ENCODE measurements at places on chromosomes 13 and 19.

DNA sequence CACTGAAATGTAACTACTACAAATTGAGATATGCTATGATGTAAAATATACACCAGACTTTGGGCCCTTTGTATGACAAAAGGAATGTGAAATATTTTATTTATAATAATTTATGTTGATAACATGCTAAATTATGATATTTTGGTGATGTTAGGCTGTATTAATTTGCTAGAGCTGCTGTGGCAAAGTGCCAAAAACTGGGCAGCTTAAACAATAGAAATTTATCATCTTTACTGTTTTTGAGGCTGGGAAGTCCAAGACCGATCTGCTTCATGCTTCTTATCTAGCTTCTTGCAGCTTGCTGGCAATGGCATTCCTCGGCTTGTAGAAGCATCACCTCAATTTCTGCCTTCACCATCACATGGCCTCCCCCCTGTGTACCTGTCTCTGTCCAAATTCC, 245.0 kb downstream of the GPC5 start:
- DNase-seq: no peak

DNA sequence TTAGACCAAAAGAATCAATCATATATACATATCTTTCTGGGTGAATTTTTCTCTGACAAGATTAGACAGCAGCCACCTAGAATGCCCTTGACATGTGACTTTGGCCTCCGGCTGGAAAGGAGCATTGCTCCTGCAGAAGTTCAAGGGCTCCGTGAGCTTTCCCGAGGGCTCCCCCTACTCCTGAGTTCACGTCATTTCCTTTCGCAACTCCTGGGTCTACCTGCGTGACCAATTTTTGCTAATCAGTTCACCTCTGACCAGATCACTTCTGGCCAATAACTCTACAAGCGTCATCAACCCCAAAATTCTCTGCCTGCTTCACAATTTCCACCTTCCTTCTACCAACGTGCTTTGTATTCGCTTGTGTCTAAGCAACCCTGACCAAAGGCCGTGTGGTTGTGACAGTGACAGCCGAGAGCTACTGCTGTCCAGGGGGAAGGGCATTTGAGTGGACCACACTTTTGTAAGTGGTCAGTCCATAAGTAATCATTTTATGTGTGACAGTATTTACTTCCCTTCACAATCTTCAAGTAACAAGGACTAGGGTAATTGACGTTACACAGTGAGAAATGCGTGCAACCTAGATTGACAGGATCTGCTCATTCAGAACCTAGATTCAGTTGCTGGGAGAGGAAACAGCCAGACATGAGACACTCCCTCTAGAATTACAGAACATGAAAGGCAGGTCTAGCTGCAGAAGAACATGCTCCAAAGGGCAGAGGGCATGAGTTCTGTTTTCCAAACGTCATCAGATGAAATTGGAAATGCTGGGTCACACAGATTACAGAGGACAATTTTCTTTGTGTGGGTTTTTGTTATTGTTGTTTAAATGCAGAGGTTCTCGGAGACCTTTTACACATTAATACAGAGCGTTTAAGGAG, 145.9 kb upstream of the SPACA7 start:
- DNase-seq: no peak

- DNase-seq: no peak
Observed at GRCh38 chr13:33341861-33342452, 56.4 kb upstream of the STARD13 start.

GRCh38 chr19:11089254-11090013, at the start of gene LDLR:
Gene LDLR, plus strand, starts transcription at chr19:11089463. Its CDS starts 86 bp downstream, at chr19:11089549.
- DNase-seq: peak; percentile 68

DNA sequence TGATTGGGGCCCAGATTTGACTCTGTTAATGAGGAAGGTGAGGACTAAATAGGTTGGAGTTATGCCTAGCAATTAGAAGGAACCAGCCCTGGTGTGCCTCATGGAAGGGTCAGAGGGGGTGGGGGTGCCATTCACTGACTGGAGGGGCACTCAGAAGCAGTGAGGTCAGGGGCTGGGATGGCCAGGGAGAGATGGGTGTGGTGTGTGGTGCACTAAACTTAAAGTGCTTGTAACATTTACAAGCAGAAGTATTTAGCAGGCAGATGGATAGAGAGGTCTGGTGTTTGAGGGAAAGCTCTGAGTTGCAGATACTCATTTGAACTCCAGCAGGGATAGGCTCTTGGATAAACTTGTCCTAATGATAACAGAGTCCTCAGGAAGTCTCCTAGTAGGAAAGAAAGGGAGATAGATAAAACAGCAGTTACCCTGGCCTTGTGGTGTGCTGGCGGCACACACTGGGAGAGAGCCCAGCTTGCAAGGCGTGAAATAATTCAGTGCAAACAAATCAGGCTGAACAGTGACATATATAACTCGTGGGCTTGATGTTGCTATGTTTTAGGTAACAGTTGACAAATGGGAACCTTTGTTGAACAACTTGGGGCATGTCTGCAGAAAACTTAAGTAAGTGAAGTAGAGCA, 20.0 kb upstream of the UPF3A start:
- no peak for DNase-seq

GRCh38 chr13:59342400-59342799, 821.3 kb downstream of the DIAPH3 start:
- DNase-seq: no peak

DNA sequence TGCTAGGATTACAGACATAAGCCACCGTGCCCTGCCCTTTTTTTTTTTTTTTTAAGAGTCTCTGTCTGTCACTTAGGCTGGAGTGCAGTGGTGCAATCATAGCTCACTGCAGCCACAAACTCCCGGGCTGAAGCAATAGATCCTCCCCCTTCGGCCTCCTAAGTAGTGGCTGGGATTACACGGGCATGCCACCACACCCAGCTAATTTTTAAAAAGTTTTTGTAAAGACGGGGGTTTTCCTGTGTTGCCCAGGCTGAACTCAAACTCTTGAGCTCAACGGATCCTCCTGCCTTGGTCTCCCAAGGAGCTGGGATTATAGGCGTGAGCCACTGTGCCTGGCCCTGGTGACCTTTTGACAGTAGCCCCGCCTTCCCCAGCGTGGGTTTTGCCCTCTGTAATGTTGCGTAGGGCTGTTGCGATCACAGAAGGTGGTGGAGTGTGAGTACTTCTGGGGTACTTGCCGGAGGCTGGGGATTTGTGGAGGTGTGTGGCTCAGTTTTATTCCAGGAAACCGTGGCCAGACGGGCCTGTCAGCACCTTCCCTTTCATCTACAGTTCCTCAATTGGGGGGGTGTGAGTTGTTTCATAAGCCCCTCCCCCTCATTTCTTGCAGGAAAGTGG, 11.6 kb upstream of the RETN start:
- no peak for DNase-seq

DNA sequence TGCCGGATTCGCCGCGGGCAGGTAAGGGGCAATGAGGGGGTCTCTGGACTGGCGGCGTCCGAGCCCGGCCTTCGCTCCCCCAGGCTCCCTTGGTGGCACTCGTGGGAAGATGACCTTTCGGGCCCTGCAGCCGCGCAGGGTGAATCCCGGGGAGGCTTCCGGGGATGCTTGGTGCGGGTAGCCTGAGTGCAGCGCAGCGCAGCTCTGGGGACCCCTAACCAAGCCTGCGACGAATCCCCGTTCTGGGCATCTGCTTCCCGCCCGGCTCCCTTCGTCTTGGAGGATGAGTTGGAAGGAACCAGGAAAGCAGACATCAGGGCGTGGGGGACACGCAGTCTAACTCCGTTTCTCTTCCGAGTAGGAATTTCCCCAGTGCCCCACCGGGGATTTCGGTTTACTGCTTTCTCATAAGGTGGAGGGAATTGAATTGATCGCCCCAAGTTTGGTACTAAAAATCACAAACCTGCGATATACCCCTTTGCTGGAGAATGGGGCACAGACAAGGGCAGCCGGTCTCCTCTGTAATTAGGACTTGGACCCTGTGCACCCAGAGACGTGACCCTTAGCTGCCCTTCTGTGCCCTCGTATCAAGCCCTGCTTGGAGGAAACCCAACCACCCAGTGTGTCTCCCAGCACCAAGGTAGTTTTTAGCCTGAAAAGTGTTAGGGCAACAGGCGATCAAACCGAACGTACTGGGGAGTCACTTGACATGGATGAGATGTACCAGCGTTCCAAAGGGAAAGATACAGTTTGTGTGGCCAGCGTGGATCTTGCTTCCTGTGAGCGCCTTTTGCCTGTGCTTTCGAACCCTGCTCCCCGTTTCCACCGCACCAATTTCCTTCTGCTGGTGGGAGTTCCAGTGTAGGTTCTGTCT, 1.0 kb downstream of the GPC5 start:
- no peak for DNase-seq

DNA sequence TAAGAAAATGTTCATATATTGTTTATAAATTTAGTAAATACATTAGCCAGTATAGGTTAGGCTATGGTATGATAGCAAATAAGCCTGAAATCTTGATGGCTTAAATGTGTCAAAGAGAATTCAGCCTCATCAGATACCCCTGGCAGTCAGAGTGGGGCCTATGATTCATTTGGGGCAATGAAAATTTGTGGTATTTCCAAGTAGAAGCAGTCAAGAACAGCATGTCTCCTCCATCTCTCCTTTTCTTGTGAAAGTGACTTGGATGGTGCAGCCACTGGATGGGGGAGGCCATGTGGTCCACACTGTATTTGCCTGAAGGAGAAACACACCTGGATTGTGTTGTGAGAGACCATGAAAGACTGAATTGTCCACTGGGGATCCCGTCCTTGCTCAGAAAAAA, 82.7 kb downstream of the DLEU7 start:
- no peak for DNase-seq

DNA sequence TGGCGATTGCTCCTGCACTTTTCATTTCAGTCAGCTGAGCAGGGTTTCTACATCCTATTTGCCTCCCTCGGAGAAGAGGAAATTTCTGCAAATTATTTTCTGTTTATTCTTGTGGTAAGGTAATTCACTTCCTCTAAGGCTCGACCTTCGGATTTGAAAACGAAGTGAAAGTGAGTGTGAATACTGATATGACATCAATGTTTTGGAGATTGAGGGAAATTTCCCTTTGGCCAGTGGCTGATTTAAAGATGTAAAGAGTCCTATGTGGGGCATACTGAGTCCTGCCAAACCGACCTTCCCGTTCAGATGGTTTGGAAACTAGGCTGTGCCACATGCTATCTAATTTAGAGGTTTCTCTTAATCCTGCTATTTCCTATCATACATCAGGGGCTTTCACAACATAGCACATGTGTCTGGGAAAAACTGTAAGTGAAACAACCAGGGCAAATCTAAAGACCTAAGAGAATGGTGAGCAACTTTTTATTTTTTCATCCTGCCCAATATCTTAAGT, 112.3 kb downstream of the POSTN start:
- no peak for DNase-seq

DNA sequence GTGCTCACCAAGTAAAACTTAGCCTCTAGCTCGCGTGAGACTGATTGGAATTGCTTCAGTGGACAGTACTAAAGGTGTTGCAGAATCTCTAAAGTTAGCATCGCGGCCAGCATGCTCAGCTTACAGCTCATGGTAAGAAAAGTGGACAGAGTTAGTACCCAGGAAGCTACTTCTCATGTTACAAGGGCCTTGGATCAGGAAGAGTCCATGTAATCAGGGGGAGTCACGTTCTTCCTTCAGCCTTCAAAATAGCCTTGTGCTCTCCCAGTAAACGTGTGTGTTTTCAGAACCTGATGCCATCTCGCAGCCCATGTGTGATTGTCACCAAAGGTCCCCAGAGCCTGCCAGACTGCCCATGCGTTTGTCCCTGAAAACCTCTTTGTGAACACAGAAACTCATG, 195.8 kb upstream of the RNF113B start:
- DNase-seq: no peak

DNA sequence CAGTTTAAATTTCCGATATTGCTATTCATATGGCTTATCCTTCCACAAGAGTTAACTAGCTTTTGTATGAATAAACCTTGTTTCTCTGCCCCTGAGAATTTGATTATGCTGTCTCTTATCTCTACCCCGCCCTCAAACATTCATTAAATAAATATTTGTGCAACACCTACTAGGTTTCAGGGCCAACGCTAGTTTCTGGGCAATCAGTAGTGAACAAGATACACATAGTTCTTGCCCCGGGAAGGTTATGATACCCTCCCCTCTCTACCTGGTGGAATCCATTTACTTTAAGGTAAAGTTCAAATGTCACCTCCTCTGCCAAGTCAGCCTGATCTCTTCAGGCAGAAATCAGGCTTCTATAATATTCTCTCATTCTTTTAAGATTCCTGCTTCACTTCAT, 16.6 kb upstream of the USP12 start:
- DNase-seq: no peak

GRCh38 chr19:35549174-35549788, 3.9 kb downstream of the TMEM147 start:
- peak; percentile 43 for DNase-seq

All from stimulated activated CD4-positive, alpha-beta T cell treated with anti-CD3 and anti-CD28 coated beads, Interleukin-1b, Interleukin-23, amount 100 ng/mL, for 4 hours (primary cell).